ENCODE measurements at places on chromosomes 6 and 20.

DNA sequence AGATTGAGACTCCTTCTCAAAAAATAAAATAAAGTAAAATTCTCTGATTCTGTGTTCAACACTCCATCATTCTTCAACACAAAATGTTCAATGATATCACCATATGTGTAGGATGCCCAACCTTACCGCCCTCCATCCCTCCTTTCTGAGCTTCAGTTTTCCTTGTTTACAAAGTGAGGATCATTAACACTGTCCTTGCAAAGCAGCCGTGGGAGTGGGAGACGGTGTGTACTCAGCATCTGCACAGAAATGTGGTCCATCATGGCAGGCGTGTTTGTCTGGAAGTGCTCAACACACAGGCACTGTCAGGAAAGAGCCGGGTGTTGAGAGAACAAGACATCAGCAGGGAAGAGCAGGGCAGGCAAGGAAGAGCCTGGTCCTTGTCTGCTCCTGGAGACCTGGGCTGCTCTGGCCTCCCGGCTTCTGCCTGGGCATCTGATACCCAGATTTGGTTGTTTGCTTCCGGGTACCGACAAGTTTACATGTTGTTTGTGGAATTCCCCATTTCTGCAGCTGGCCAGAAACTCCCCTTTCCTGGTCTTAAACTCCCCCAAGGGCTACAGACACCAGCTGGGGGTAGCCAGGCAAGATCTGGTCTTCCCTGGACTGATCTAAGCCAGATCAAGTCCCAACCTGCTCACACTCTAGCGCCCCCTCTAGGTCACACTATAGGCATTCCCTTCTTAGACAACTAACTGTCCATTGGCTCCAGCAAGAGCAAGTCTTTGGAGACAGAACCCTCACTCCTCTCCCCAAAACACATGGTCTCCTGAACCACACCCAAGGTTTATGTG, 26.7 kb upstream of the TTPAL start:
- DNase-seq, result no peak

DNA sequence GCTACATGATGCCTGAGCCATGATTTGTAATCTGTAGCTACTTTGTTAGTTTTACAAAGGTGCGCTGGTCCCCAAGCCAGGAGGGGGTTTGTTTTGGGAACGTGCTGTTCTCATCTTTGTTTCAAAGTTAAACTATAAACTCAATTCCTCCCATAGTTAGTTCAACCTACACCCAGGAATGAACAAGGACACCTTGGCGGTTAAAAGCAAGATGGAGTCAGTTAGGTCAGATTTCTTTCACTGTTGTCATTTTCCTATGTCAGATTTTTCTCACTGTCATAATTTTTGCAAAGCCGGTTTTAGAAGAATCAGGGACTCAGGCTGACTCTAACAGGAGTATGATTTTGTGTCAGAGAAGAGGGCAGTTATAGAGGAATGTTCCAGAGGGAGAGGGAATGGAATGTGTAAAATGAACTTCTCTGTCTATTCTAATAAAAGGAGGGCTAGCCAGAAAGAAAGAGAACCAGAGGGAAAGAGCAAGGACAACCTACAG, 2.3 kb upstream of the GMPR start:
- no peak for DNase-seq

DNA sequence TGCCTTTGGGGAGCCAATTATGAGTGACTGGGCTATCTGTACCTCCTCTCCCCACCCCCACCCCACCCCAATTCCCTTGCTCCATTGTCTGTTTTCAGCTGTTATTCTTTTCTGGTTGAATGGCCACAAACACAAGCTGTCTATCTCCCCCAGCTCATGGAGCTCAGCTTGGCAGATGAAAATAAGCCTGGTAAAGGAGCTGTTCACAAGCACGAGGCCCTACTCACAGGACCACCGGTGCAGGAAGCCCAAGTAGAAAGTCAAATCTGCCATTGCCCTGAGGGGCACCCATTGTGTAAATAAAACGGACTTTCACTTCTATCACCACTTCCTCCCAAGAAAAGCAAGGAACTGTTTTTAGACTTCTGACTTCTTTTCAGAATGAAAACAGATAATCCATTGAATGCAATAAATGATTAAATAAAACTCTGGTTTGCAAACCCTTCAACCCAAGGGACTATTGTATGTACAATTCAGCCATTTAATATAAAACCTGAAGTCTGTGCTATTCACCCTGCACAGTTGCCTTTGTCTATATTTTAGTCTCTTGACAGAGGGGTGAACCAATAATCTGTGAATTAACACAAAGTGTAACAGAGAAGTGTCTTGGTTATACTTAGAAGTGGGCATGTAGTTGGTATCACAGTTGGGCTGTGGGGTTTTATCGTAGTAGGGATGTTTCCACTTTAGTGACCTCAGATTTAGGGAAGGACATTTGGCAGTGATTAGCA, 27.7 kb downstream of the RIPOR2 start:
- DNase-seq, result no peak

DNA sequence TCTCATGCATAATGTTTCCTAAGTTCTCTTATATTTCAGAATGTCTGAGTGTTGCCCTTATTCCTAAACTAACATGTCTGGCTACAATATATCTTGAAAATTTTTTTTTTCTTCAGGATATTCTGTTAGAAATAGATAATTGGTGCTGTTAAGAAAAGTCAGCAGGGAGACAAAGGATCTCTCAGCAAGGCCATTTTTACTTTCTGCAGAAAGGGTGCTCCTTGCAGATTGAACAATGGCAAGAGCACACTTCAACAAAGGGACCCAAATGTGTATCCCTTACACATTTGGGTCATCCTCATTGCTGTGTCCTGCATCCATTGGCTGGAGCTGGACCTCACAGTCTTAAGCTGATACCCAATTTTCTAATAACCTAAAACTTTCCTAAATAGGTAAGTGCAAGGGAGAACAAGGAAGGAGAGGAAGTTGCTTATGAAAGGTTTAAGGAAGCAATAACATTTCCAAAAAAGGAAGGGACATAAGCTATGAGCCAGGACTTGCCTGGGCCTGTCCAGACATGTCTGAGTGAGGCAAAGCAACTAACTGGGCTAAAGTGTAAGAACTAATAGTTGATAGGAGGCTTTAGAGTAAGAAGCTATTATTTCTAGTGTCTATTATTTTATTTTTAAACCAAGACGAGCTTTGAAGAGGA, 429.6 kb downstream of the BCKDHB start:
- DNase-seq, result no peak

- no peak for DNase-seq
Observed at GRCh38 chr6:157656437-157656997, 166.5 kb upstream of the SNX9 start.

DNA sequence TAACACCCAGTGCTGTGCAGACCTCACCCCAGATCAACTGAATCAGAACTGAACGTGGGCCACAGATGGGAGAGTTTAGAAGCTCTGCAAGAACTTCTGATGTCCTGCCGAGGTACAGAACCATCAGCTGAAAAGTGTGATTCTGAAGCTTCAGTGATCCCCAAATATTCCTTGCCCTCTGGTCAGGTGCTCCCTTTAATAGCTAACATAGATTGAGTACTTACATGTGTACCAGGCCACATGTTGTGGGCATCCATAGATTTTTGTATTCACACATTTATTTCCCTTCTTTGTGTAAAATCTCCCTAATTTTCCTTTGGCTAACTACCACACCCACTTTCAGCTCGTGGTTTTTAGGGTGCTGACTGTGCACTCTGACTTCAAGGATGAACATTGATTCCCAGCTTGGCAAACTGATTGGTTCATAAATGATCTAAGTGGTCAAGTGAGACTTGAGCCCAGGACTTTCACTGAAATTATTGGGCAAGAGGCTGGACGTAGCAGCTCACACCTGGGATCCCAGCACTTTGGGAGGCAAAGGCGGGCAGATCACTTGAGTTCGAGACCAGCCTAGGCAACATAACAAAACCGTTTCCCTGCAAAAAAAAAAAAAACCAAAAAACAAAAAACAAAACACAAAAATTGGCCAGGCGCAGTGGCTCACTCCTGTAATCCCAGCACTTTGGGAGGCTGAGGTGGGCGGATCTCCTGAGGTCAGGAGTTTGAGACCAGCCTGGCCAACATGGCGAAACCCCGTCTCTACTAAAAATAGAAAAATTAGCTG, 162.2 kb downstream of the BCAS1 start:
- no peak for DNase-seq

DNA sequence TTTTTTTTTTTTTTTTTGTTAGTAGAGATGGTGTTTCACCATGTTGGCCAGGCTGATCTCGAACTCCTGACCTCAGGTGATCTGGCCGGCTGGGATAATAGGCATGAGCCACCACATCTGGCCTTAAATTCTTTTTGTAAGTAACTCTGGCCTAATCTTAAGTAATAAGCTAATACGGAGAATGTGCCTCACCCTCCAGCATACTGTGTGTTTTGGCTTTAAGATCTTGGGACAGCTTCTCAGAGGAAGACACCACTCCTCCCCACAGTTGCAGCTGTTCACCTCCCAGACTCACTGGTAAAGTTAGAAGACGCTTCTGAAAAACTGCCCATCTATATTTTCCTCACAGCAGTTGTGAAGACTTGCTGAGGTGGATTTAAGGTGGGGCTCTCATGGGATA, 120.8 kb downstream of the CCDC170 start:
- no peak for DNase-seq

DNA sequence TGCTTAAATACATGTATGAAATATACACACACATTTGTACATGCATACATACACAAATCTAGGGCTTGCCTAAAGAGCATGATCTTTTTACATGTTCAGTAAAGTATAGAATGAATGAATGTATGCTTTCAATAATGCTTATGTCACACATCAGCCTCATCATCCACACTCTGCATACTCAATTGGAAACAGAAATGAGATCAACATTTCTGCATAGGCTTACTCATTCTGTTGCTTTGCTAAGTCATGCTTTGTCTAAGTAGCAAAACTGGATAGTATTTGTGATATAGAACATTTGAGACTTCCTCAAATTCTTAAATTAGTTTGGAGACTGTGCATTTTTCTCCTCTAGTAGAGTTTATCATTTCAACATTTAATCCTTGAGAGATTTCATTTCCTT, 343.3 kb downstream of the ADGRB3 start:
- no peak for DNase-seq

DNA sequence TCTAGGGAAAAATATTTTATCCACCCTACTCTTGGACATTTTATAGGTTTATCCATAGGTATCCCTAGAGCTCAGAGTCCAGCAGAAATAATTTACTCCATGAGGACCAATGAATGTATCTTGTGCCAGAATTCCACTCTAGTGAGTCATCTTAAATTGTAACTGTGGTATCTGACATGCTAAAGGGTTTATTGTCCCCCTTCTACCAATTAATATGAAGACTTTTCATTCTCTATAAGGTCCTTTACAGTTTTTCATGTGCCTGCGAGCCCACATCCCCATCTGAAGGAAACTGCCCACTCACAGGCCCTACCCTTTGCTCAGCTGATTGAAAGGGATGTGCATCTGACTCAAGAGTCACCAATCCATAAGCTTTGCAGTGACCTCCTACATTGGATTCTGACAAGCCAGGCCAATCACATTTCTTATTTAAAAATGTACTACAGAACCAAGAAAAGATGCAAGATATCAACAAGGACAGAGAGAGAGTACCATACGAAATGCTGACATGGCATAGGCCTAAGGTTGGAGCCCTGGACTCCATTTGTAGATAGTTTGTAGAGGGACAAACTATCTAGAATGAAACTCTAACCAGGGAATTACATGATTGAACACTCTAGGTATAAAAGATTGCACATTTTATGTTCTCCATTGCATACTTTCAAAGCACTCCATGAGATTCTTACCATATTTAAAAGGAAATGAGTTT, 93.4 kb upstream of the DEFB112 start:
- no peak for DNase-seq

DNA sequence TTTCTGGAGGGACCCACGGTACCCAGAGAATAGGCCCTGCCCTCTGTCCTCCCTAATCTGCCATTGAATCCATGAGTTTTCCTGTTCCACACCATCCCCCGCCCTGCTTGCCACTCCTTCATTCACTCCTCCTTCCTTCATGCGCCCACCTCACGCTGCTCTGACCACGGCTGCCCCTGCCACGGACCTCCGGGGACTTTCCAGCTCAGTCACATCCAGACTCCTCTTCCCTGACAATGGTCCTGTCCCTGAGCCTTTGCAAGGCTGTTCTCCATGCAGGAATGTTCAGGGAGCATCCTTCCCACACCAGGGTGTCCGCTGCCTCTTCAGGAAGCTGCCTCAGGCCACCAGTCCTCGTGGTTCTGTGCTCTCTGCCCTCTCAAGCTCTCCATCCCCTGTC, 25.9 kb downstream of the GLP1R start:
- no peak for DNase-seq

- DNase-seq, result no peak
Observed at GRCh38 chr20:48622421-48622820, 205.4 kb downstream of the PREX1 start.

DNA sequence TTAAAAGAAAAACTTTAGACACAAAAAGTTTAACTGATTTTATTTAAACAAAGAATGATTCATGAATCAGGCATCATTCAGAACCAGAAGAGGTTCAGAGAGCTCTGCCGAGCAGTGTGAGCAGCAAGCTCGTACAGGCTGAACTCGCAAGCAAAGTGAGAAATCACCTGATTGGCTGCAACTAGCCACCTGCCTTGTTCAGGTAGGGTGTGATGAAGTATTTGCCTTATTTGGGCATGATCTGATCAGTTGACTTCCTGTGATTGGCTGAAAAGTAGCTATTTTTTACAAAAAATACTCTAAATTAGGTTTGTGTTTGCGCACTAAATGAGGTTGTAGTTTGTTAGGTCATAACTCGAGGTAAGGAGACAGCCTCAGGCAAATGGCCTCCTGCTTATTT, 80.7 kb downstream of the HIVEP1 start:
- DNase-seq, result no peak

- no peak for DNase-seq
Observed at GRCh38 chr6:167150941-167151549, 6.7 kb downstream of the GPR31 start.

DNA sequence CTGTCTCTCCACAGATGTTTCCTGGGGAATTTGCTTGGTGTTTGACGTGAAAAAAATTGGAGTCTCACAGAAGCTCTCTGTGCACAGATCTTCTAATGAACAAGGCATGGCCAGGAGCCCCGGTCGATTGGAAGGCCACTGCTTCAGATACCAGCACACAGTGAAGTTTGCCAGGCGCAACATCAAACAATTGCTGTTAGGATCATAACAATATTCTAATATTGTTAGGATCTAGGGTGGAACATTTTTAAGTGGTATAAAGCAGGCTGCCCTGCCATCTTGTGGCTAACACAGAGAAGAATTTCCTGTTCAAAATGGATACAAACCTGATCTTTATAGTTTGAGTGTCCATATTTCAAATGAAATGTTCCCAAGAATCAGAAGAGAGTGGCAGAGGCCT, 64.1 kb downstream of the C6orf118 start:
- DNase-seq, result no peak
